ENCODE measurements at places on chromosomes 2 and 18. TPM values are rescaled to one million over a fixed set of nuclear protein-coding genes. Genes with fewer than 3 reads are reported as not detected.

- DNase-seq = no peak
Measured at GRCh38 chr18:79760348-79760747, 37.4 kb upstream of the KCNG2 start.

GRCh38 chr2:2708575-2709430 is 377.7 kb upstream of the MYT1L start:
- DNase-seq = no peak

Gene TRIM43
- total RNA-seq = not detected

DNA sequence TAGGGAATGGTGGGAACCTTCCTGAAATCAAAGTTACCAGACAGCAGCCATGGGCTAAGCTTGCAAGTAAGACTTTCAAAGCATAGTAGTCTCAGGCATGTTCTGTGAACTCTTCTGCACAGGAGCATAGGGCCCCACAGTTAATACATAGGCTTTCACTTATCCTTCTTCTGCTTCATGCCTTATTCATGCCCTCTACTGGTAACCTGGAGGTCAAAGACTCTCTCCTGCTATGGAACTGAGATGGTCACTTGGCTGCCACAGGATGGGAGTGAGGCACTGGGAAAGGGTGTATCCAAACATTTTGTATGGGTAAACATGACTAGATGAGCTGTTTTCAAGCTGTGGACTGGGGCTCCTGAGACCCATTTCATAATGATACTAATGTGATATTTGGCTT is 49.1 kb upstream of the ZNF638 start:
- no peak for DNase-seq
